Activated naive CD8-positive, alpha-beta T cell treated with anti-CD3 and anti-CD28 coated beads for 36 hours (primary cell): ENCODE measurements at places on chromosomes 1 and 21.

DNA sequence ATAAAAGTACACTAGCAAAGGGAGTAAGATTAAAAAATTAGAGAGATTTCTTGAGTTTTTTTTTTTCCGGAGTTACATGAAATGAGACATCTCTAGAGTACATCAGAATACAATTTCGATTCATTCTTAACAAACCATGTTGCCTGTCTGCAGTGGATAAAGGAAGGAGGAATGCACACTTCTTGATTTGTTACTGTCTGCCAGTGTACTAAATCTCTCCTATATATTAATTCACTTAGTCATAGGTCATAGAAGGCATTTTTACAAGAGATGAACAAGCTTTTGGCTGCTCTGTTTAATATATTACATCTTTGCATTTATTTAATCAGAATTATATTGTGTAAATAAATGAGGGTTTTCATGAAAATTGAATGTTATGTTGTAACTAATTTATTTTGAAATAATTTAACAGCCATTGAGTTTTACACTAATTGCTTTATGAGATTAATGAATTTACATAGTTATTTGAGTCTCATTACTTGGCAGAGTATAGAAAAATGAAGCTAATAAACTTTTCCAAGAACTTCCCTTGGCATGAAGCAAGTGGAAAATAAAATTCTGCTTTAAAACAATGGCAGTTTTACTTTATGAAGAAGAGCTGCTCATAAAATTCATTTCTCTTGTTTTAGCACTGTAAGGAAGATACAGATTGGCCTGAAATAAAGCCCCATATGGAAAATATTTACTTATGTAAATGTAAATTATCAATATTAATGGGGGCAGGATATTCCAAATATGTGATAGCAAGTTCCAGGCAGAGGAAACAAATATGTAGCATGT lies 1284.7 kb downstream of the BRINP3 start:
- no peak for DNase-seq

DNA sequence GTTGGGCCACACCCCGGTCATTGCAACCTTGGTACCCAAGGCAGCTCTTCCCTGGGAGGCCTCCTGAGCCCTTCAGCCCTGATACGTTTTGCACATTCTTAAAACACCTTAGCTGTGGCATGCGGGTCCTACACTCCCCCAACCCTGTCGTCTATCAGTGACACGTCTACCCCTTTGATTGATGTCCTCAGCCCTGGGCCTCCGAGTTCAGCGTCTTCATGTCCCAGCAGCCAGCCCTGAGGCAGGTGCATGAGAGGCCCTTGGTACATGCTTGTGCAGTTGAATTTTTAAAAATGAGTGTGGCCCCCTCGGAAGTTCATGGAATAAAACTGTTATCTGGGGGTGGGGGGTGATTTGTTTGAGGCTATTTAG lies 38.9 kb upstream of the ADARB1 start:
- DNase-seq, result no peak

DNA sequence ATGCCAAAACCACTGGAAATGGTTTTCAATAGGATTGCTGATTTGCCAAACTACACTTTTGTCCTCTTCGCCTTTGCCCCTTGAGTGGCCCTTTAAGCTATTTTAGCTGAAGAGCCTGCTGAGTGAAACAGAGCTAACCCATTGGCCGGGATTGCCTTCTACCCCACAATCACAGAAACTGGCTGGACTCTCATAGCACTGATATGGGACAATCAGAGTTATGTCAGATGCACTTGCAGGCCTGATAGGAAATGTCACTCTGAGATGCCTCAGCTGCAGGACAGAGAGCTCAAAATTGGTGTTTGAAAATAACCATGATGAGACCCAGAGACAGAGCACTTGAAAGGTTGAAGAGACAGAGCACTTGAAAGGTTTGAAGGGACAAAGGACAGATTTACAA lies 354.4 kb downstream of the BRINP2 start:
- DNase-seq, result no peak

- no peak for DNase-seq
Observed at GRCh38 chr1:2322581-2323211, 68.7 kb downstream of the MORN1 start.

DNA sequence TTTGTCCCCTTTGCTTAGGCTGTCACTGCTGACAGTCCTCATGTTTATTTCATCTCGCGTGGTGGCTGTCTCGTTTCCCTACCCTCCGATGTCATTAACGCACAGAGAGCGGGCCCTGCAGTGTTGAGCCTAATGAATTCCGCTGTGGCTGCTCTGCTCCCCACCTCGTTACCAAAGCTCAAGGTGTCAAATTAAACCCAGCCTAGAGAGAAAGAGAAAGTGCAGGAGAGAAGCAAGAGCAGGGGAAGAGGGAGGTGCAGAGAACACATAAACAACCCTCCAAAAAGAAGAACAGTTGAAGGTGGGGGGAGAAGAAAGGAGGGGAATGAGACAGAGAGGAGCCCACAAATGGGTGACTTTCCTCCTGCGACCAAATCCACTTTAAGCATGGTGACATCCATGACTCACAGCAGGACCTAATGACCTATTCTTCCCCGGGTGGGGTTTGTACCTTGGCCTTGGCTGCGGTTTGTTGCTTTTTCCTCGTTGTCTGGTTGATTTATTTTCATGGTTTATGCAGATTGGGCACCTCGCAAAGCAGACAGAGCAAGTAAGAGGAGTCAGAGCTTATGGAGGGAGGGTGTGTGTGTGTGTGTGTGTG lies 92.5 kb downstream of the PBX1 start:
- peak; percentile 2 for DNase-seq

DNA sequence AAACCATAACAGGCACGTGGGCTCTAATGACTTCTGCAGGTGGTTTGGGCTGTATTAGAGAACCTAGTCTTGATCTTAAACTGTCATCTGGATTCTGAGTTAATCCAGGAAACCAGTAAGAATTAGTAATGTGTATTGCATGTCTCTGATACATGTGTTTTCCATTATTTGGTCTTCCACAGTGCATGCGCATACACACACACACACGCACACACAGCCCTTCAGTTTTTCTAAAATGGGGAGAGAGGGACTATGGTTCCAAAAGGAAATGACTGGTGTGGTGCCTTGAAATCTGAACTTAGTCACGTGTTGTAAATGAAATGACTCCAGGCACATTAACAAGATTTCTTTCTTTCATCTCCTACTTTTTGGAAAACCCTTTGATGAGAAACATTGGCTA lies 67.6 kb downstream of the OLFML2B start:
- no peak for DNase-seq

GRCh38 chr1:97281962-97282361 lies 560.4 kb downstream of the PTBP2 start:
- DNase-seq, result no peak

- DNase-seq, result no peak
Observed at GRCh38 chr1:161324020-161324419, 9.8 kb downstream of the SDHC start.

DNA sequence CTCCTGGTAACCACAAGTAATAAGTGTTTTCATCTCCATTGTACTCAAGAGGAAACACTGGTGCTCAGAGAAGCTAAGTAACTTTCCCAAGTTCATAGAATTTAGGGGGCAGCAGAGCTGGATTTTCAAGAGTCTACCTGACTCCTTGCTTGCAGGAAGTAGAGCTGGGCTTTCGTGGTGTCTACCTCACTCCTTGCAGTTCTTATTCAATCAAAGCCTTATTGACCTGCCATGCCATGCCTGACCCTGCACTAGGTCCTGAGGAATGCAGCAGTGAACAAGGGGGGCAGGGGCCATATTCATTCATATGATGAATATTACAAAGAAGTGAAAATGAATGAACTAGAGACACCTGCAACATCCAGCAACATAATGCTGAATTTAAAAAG lies 93.3 kb downstream of the GLIS1 start:
- no peak for DNase-seq

DNA sequence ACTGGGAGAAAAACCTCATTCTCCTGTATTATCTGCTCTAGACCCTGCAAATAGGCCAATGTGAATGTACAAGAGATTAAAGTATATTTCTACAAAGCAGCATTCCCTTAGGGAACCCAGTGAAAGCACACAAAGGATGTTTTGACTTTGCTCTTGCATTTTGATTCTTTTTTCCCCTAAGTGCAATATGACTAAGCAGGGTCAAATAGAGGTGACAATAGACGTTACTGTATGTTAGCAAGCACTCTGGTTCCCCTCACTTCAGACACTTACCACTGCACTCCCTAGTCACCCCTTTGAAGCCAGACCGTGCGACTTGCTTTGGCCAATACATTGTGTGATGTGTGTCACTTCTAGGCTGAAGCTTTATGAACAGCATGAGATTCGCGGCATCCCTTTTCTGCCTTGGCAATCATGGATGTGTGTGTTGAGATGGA lies 209.7 kb downstream of the RHOU start:
- no peak for DNase-seq

GRCh38 chr21:45512626-45513002 lies 29.6 kb downstream of the SLC19A1 start:
- DNase-seq, result no peak

- no peak for DNase-seq
Observed at GRCh38 chr1:116558140-116558549, 12.7 kb downstream of the CD58 start.

DNA sequence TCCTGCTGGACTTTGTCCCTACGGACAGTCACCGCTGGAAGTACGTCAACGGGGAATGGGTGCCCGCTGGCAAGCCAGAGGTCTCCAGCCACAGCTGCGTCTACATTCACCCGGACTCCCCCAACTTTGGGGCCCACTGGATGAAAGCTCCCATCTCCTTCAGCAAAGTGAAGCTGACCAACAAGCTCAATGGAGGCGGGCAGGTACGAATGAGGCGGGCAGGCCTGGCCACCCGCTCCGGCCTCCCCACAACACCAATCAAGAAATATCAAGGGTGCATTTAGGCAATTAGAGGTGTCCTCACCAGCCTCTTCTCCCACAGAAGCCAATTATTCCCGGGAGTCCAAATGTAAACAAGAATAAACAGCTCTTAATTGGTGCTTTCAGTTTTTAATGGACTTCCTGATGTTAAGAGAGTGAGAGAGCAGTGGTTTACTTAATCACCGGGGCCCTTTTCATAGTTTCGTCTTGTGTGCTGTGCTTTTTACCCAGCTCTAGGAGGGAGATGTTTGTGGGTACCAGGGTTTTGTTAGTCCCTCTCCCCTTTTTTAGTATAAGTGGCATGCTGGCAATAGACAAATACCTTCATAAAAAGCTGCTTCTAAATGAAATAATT lies 10.7 kb downstream of the TBX19 start:
- no peak for DNase-seq

DNA sequence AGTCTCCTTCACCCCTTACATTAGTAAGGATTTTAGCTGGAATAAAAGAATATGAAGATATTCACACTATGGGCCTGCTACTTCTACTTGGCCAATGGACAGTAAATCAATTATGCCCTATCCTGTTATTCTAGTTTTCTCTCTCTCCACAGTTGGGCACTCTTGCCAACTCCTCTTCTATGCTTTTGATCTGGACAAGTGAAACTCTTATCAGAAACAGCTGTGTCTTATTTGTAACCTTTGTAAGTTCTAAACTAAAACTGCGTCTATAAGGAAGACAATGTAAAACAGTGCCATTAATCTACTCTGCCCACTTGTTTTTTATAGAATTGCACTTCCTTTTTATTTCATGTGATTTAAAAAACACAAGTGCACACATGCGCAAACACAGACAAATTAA lies 244.0 kb upstream of the DMRTA2 start:
- DNase-seq, result no peak

GRCh38 chr21:42384156-42384945 lies 11.5 kb downstream of the TMPRSS3 start:
- no peak for DNase-seq

DNA sequence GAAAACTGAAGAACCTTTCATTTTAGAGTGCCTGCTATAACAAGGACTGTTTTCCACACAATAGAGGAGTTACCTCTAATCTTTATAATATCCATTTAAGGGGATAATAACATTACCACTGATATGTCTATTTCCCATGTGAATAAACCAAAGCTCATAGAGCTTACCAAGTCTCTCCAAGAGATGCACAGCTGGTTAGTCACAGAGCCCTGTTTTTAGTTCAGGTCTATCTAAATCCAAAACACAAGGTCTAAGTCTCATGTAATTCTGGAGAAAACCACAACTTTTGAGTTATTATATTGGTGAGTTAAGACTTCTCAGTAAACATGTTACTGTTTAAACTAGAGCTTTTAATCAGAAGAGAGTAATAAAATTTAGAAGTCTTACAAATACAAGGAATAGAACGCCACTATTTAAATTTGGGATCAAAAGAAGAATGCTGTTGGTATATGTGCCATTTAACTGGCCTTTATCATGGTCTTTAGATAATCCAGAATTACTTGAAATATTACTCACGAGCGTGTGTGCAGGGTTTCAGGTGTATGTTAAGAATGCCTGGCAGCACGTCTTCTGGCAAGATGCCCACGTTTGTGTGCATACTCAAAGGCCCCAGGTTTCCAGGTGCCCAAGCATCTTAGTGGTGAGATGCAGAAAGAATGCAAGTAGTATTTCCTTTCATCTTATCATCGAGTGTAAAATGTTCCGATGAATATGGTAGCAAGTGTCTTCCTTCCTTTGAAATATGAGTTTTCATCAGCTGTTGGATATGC lies 190.6 kb downstream of the FMN2 start:
- DNase-seq, result no peak

GRCh38 chr1:56542651-56543050 lies 36.7 kb downstream of the PLPP3 start:
- no peak for DNase-seq

GRCh38 chr1:156276966-156277381 lies 5.7 kb downstream of the SMG5 start:
- no peak for DNase-seq

GRCh38 chr21:38688068-38688467 lies 117.7 kb upstream of the ETS2 start:
- DNase-seq, result no peak

DNA sequence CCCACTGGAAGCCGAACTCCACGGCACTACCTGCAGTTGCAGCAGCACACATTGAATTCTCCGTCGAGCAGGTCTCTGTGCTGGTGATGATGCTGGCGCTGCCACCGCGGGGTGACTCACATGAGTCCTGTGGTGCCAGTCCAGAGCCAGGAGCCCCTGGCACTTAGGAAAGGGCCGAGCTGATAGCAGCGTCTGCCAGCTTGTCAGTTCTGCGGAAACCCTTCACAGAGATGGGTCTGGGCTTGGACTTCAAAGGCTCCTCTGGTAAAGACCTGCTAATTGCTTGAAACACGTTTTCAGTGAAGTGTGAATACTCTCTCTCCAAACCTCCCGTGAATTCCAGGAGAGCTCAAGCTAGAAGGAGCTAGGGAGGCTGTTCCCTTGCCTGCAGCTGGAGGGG lies 92.2 kb downstream of the GRIK3 start:
- DNase-seq, result no peak

GRCh38 chr1:8276173-8276914 lies 41.6 kb upstream of the SLC45A1 start:
- DNase-seq, result no peak

- DNase-seq, result no peak
Observed at GRCh38 chr1:18903291-18903756, 969 bp upstream of the ALDH4A1 start.

DNA sequence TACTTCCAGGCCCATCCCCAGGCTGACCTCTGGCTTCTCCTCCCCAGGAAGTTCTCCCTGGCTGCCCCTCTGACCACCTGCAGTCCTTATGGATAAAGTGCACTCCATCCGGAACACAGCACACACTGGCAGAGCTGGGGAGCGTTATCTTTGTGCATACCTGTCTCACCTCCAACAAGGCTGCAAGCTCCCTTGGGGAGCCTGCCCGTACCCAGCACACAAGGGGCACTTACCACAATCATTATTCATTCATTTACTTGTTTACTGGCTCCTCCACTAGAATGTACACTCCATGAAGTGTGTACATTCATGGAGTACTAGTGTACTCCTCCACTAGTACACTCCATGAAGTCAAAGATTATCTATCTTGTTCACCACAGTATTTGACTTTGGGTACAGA lies 30.3 kb downstream of the GLIS1 start:
- no peak for DNase-seq

GRCh38 chr1:83017701-83018100 lies 981.2 kb downstream of the TTLL7 start:
- DNase-seq, result no peak
